ENCODE measurements at places on chromosomes 4 and X. TPM values are rescaled to one million over a fixed set of nuclear protein-coding genes. Genes with fewer than 3 reads are reported as not detected.

The CSN1S1 gene
- polyA plus RNA-seq, result 0.26 TPM

The GAB3 gene
- polyA plus RNA-seq, result 5.9 TPM

The MORF4L2 gene
- 346 TPM for polyA plus RNA-seq

The RGN gene
- 10.5 TPM for polyA plus RNA-seq

The MAGEA3 gene
- polyA plus RNA-seq, result not detected

The F8A2 gene
- polyA plus RNA-seq, result not detected

Measured in heart right ventricle (tissue), 16 donors.